ENCODE measurements at places on chromosomes 5 and 9. TPM values are rescaled to one million over a fixed set of nuclear protein-coding genes. Genes with fewer than 3 reads are reported as not detected.

DNA sequence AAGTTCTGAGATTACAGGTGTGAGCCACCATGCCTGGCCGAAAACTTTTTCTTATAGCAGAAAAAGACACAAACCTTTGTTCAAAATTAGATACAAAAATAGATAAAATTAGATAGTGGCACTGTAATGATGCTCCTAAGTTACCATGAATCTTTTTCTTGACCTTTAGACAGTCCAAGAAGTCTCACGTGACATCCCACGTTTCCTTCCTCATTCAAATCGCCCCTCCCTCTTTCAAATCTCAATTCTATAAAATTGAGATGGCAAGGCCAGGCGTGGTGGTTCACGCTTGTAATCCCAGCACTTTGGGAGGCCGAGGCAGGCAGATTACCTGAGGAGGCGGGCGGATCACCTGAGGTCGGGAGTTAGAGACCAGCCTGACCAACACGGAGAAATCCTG is 7.7 kb upstream of the ZCCHC10 start:
- no peak for DNase-seq

GRCh38 chr5:76264681-76265080 is 138.4 kb upstream of the IQGAP2 start:
- DNase-seq: no peak

DNA sequence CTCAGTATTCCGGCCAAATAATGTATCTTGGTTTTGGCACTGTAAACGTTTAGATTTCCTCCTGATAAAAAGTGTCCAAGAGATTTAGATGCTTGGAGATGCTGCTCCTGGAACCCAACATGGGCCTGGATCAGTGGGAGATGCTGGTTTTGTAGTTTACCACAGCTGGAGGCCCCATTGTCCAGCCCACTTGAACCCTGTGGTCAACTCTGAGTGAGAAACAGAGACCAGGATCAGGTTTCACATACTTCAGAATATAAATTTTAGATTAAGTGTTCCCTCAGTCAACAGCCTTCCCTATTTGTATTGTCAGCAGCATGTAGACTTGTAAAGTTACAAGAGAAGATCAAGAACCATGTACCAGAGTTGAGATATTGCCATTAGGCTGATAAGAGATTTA is 144.7 kb upstream of the C9orf72 start:
- no peak for DNase-seq

DNA sequence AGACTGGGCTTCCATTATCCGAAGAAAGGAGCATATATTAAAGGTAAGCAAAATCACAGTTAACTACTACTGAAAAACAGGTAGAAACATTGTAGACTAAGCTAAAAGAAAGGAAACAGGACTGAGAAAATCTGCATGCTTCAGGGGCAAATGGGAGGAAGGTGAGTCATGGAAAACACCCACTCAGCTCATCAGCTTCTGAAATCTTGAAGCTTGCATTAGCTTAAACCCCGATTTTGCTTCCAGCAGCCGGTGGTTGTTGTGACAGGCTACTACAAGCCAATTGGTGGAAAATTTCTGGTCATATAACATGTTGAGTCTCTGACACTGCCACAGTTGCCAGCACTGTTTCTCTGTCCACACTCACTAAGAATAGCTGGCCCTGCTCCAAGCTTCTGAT is 179.6 kb upstream of the PUM3 start:
- DNase-seq: no peak

DNA sequence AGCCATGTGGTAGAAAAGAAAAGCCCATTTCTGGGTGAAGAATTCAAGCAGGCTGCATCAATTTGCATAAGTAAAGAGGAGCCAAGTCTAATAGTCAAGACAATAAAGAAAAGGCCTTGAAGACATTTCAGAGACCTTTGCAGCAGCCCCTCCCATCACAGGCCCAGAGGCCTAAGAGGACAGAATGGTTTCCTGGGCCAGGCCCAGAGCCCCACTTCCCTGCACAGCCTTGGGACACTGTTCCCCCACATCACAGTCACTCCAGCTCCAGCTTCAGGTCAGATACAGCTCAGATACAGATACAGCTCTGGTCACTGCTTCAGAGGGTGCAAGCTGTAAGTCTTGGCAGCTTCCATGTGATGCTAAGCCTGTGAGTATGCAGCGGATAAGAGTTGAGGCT is 29.1 kb downstream of the PLGRKT start:
- DNase-seq: no peak

GRCh38 chr9:114154600-114155102 is 686 bp upstream of the COL27A1 start:
- DNase-seq: no peak

- DNase-seq: no peak
Measured at GRCh38 chr5:78830528-78831046, 154.5 kb downstream of the ARSB start.

GRCh38 chr9:89815903-89816573 is 211.2 kb downstream of the GADD45G start:
- no peak for DNase-seq

- no peak for DNase-seq
Measured at GRCh38 chr9:98660541-98660940, 48.2 kb downstream of the GABBR2 start.

- DNase-seq: peak; percentile 85
Measured at GRCh38 chr5:170333161-170333910, 35.8 kb upstream of the LCP2 start.

POC5 gene
- 25.9 TPM for total RNA-seq

GAS1 gene
- total RNA-seq: 6.1 TPM

C5orf52 gene
- not detected for total RNA-seq

Measured in GM23338 (cell line).